Iris pigment epithelial cell (primary cell): ENCODE measurements at places on chromosomes 6 and 20.

DNA sequence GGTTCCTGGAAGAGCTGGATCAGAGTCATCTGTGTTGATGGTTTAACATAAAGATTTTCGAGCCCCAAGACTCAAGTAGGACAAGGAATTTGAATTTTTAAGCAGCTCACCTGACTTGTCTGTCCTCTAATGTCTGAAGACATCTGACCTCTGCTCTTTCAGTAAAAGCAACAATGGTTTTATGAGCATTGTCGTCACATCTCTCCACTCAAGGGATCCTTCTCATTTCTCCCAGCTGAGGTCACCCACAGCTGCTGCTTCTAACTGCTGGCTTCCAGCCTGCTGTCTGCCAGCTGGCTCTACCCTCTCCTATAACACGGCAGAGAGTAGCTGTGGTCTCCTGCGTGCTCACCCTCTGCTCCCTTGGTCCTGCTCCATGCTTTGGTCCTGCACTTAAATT lies 24.7 kb upstream of the HDAC2 start:
- peak; percentile 95 for DNase-seq

DNA sequence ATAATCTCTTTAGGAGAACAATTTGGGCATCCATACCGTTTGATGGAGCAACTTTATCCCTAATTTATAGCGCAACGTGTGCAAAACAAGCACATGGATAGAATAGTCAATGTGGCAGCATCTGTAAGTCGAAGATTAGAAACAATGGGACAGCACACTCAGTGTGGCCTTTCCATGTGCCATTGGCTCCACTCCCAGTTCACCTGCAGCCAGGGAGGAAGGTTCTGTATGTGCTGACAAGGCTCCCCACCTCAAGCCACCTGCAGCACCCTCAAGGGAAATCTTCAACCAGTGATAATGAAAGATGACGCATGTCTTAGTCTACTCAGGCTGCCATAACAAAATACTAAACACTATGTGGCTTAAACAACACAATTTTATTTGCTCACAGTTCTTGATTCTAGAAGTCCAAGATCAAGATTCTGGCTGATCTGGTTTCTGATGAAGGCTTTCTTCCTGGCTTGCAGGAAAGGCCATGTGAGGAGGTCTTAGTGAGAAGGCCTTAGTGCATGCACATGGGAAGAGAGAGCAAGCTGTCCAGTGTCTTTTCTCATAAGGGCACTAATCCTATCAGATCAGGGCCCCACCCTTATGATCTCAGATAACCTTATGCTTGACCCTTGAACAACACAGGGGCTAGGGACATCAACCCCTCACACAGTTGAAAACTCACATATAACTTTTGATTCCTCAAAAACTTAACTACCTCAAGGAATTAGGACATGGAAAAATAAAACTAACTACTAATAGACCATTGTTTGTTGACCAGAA lies 34.9 kb upstream of the SHLD1 start:
- no peak for DNase-seq

DNA sequence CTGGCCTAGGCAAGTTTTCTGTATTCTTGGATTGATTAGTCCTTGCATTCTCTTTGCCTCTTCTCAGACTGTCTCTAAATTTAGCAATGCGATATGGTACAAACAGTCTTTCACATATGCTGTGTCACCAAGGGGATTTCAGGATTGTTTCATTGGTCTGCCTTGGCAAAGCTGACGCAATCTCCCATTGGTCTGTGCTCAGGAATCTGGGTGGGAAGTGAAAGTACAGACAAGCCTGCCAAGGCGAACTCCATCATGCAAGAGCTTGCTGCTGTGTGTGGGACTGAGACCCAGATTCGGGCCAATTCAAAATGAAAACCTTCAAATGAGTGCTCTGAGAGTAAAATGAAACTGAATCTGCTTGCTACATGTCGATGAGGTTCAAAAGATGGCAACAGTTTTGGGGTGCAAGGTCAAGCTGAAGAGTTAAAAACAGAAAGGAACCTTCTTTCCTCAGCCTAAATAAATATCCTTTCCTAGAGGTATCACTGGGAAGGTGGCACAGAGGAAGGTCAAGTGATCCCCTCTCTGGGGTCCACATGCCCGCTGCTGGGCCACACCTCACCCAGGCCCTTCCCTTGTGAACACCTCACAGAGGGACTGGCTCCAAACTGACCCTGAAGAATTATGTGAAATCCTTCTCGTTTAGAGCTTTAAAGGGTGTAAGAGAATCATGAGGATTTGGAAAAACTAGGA lies 198.8 kb upstream of the PREP start:
- peak; percentile 99 for DNase-seq

GRCh38 chr20:20529597-20529996 lies 161.7 kb downstream of the INSM1 start:
- no peak for DNase-seq

DNA sequence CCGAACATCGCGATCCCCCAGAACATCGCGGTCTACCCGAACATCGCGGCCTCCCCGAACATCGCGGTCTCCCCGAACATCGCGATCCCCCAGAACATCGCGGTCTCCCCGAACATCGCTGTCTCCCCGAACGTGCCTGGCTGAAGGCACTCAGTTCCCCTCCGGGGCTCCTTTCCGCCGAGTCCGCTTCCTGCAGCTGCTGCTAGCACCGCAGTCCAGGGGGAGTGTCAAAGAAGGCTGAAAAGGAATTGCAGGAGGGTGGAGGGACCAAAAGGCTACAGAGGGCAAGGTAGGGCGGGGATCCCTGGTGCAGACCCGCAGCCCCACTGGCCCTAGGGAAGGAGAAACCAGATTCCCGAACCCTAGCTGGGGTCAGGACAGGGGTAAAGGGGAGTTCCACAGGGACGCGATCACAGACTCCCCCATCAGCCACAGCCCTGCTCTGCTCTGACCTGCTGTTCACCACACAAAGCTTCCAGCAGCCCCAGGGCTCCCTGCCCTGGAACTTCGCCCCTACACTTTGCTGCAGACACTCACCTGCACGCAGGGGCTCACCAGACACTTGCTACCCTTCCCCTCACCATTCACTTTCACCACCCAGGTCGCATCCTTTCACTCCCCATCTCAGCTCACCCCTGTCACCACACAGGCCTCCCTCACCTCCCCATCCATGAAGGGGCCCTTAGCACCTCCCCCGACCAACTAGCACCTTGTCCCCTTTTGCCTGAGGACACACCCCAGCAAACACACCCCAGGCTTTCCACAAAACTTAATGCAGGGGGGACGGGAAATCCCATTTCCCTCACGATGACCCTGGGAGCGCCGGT lies 1.7 kb downstream of the ULBP1 start:
- no peak for DNase-seq

DNA sequence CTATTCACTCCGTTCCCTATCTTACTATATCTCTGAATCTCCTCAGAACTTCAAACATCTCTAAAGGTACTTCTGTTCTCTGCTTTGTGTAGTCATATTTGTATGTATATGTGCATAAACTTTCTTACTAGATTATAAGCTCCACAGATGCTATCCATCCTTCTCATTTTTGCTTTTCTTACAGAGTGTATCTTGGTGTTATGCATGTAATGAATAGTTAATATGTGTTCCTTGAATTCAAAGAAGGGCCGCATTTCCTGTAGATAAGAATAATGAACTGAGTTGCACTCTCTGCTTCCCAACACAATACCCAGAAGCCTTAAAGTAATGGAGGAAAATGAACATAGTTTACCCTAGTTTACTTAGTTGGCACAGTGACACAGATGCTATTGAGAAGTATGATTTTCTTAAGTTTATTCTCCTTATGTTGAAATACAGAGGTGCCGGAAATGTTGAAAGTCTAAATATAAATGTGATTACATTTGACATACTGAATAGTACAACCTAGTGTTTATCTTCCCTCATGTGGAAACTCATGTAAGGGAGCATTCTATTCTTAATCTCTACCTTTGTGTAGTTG lies 6.0 kb downstream of the NUS1 start:
- peak; percentile 25 for DNase-seq

DNA sequence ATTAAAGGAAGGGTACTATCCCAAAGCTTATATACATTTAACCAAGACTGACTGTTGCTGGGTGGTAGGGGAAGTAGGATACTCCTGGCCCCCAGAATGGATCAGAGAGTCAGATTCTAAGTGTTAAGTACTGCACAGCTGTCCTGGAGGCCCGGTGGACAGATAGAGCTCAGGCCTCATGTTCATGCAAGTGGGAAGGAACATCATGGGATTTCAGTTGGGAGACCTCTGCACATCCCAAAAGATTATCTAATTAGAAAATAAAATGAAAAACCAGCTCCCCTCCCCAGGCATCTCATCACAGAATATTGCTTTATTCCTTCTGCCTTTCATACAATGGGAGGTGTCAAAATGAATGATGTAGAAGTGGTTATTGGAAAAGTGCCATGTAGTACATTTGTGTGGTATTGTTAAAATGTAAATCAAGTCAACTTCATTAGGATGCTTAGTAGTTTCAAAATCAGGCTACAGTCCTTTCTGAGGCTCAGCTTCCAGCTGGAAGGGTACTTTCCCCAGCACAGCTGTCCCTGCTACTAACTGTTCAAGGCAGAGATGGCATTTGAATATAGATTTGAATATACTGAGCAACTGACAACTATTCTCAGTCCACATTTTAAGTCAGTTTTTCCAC lies 82.9 kb downstream of the SLC35B3 start:
- DNase-seq, result no peak

- no peak for DNase-seq
These were observed 75.3 kb downstream of the SRC start for GRCh38 chr20:37421060-37421905.

GRCh38 chr20:37473249-37474000 lies 47.6 kb upstream of the NNAT start:
- no peak for DNase-seq

DNA sequence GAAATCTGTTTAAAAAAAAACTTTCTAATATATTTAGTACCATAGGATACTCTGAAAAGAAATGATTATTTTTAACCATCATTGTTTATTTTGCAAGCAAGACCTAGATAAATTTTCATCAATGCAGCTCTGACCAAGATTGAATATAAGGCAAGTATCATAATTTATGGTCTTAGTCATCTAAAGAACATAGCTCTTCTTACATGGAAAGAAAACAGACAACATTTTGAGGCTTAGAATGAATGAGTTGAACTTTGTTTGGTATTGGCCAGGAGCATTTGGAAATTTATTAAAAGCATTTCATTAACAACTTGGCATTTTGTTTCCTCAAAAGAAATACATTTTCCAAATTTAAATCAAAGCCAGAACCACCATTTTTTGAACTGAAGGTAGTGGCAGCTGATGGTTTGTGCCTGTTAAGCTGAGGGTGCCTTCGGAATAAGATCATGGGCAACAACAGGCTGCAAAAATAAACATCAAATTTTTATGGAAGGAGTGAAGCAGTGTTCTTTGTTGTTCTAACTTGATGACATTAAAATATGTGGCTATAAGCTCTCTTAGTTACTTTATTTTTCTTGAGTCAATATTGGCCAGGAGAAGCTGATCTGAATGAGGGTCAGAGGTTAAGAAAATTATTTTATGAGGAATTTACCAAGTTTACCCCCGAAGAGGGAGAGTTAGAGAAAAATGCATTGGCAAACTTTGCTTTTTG lies 6.7 kb upstream of the ATXN1 start:
- no peak for DNase-seq

DNA sequence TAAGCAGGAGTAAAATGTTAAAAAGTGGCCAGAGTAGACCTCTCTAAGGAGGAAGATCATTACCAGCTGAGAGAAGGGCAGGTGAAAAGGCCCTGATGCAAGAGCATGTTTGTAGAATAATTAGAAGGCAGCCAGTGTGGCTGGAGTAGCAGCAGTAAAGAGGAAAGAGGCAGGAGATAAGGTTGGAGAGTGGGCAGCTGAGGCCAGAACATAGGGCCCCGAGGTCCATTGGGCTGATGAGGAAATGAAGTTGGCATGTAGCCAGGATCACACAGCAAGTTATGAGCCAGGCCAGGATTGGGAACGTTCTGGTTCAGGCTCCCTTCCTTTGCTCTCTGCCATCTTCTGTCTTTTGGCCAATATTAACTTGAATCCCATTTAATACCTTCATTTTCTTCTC lies 51.6 kb downstream of the RALY start:
- peak; percentile 31 for DNase-seq

DNA sequence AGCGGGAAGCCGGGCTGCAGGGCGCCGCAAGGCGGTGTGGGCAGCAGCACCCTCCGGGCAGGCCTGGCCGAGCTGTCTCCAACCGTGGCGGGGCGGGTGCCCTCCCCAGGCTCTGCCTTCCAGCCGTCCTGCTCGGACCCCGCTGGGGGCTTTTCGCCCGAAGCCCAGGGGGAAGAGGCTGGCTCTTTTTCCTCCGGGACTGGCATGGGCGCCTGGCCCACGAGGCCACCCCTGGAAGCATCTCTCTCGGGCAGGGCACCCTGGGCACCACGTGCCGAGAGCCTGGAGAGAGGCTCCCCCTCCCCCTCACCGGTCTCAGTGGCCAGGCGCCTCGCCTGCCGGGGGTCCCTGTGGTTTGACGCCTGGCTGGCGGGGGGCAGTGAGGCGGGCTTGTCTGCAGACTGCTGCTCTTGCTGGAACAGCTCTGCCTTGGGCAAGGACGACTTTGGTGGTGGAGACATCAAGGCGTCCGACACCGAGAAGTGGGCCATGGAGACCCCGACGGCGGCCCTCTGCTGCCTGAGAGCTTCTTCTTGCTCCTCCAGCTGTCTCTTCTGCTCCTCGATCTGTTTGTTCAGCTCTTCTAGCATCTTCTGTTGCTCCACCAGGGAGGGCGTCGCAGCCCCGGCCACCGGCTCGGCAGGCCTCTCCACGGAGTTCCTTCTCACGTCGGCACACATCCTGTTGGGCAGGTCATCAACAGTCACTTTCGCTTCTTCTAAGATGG lies 19.5 kb upstream of the TCFL5 start:
- no peak for DNase-seq

DNA sequence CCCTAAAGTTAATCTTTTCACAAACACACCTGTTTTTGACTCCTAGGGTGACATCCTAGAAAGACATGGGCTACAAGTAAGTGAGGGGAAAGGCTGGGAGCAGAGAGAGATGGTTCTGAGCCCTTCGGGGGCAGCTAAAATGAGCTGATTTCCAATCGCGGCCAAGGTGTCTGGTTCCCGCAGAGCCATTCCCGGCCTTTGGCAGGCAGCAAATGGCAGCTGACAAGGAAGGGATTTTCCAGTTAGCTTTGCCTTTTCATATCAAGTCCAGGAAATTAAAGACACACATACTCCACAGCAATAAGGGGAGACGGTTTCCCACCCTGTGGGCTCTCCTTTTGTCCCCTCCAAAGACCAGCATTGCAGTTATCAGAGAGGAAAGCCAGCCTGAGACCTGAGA lies 228.5 kb downstream of the ZMYND8 start:
- DNase-seq, result no peak

GRCh38 chr6:154868143-154868594 lies 126.9 kb upstream of the TIAM2 start:
- DNase-seq, result peak; percentile 69

DNA sequence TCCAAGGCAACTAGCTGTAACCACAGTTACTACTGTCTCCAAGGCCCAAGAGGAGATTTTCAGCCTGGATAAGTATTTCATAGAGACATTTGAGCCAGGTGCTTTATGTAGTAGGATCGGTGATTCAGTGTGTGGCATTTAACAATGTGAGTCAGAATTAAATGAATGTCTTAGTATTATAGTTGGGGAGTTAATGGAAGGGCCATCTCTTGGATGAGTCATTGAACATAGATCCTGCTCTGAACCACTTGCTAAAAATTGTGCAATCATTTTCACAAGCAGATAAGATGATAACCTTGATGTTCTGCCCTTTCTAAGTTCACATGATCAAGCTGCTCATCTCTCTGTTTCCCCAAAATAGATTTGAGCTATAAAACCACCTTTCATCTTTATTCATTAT lies 668.9 kb upstream of the CITED2 start:
- peak; percentile 97 for DNase-seq

GRCh38 chr20:57195023-57195422 lies 71.4 kb downstream of the BMP7 start:
- no peak for DNase-seq
